ENCODE measurements at places on chromosomes 2 and 18. TPM values are rescaled to one million over a fixed set of nuclear protein-coding genes. Genes with fewer than 3 reads are reported as not detected.

GRCh38 chr2:191114403-191114886 is 36.3 kb downstream of the STAT4 start:
- peak; percentile 10 for DNase-seq

GRCh38 chr18:47932603-47933002 is 2.1 kb upstream of the SMAD2 start:
- DNase-seq = no peak

- DNase-seq = peak; percentile 45
Observed at GRCh38 chr2:188765522-188766470, 208.4 kb upstream of the COL3A1 start.

DNA sequence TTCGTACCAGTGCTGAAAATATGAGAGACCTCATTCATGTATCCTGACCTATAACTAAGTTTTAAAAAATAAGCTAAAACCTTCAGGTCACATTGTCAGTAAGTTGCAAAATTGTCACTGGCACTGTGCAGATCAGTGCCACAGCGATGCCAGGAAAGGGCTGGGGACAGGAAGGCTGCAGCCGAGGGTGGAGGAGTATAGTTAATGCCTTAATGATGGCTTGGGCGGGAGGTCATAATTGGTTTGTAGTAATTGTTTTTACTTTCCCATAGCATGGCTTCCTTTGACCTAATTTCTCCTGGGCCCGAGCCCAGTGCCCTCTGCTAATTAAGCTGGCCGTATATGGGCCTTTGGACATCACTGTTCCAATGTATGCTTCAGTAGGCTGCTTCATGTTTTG is 47.2 kb upstream of the RAB12 start:
- DNase-seq = no peak

UGT1A5 gene
- total RNA-seq = not detected

GKN2 gene
- total RNA-seq = not detected

MAP3K19 gene
- not detected for total RNA-seq

SAG gene
- not detected for total RNA-seq

C2orf66 gene
- total RNA-seq = not detected
